GM12865 (cell line): ENCODE measurements at places on chromosomes 11 and 22.
A peak's percentile ranks its signal among the peaks of the same experiment; 100 is the strongest.

- no peak for DNase-seq
Observed at GRCh38 chr11:93267383-93267782, 63.2 kb upstream of the DEUP1 start.

DNA sequence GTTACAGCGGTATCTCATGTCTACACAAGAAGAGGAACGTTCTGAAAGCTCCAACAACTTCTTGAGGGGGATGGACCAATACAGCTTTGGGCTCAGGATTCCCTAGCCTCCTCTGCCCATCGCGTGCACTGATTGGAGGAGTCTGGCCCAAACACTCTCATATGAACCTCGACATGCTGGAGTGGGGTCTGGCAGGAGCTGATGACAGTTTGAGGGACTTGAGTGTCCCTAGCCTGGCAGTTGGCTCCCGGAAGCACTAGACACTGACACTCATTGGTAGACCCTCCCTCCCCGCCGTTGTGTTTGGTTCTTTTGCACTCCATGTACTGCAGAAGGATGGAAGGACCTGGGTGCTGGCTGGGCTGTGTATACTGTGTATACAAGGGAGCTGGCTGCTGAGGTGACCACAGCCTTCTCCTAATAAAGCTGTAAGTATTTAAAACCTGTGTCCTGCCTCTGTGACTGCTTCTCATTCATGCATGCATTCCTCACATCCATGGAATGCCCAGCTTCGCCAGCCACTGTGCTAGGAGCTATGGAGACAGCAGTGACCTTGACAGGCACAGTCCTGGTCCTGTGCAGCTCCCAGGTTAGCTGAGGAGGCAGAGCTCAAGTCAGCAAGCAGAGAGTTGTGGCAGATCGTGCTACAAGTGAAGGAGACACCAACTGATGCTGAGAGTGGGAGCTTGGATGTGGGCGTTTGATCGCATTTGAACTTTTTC lies 27.9 kb downstream of the ADAMTS15 start:
- DNase-seq: no peak

GRCh38 chr11:37929100-37929653 lies 1331.1 kb upstream of the RAG2 start:
- no peak for DNase-seq

DNA sequence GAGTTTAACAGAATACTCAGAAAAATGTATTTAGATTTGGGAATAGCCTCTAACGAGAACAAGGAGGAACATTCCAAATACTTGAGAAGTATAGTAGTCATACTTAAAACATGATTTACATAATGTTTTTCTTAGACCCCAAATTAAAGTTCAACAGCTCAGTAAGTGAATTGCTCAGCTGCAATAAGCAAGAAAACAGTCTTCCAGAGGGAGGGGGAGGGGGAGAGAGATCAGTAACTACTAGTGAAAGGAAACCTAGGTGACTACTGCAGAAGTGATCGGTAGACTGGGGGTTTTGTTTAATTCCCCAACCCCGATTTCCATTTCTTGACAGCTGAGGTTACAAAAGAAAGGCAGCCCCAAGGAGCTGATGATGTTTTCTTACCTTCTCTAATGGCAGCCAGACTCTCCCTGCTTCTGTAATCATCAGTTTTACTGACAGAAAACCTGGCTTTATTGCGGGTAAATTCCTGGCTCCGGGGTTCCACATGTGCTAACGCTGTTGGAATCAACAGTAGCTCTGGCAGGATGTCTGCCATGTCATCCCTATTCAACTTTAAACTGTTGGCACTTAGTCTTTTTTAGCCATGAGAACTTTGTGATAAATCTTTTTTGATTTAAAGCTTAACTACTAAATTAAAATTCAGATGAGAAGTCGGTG lies 82.4 kb upstream of the BIRC3 start:
- DNase-seq: no peak

GRCh38 chr22:21564411-21564810 lies 3.1 kb upstream of the UBE2L3 start:
- DNase-seq: no peak

GRCh38 chr11:130420478-130421198 lies 7.8 kb downstream of the ADAMTS8 start:
- no peak for DNase-seq

- no peak for DNase-seq
Observed at GRCh38 chr22:35587447-35587870, 29.7 kb downstream of the MB start.

GRCh38 chr11:120877746-120878365 lies 146.0 kb upstream of the TBCEL start:
- no peak for DNase-seq

GRCh38 chr11:60274416-60274815 lies 6.0 kb upstream of the MS4A4A start:
- no peak for DNase-seq

DNA sequence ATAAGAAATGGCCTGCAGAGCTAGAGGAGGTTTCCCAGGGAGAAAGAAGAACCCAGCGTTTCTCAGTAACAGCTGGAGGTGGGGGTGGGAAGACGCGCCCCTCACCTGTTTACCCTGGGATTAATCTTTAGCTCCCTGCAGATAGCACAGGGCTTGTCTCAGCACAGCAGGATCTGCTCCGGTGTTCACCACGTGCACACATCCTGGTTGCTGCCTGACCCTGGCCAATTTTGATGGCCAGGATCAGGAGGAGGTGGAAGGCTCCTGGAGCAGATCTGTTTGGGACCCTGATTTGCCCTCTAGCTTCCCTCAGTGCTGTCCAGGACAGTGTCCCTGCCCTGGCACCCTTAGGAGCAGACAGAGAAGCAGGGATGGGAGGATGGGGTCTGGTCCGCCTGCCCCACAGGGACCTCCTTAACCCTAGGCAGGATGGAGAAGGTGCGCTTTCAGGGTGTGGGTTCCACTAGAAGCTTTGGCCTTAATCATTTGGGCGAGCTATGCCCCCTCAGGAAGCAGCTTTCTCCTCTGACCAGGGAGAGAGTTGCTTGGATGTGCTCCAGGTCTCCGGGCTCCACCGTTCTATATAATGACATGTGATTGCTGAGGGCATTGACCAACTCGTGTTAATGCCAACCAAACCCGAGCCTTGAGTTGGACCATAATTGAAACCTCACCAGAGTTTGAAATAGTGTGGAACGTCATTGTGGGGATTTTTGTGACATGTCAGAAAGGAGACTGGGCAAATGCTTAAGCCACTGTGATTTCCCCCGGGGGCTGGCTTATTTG lies 19.3 kb downstream of the UPB1 start:
- DNase-seq: peak; percentile 76

DNA sequence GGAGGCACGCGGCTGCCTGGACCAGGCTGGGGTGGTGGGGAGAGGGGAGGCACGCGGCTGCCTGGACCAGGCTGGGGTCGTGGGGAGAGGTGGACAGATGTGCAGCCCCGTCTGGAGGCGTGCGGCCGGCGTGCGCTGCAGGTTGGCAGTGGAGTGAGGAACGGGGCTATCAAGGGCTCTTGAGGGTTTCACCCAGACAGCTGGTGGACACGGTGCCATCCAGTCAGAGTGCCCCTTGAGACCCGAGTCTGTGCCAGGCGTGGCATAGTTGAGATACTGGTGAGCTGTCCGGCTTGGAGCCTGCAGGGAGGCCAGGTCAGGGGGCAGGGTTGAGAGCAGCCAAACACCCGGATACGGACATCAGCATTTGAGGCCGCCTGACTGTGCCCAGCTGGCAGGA lies 1.5 kb upstream of the GRAMD4 start:
- DNase-seq: no peak

DNA sequence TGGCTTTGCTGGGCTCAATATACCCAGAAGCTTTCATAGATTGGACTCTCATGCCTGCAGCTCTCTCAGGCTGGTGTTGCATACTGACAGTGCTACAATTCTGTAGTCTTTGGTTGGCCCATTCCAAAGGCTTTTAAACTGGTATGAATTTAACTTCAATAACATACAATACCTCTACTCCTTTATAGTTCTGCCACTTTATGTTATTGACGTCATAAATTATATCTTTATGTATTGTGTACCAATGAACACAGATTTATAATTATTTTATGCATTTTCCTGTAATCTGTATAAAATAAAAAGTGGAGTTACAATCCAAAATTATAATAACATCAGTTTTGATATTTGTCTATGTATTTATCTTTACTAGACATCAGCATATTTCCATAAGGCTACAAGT lies 16.2 kb downstream of the PATE2 start:
- DNase-seq: no peak

DNA sequence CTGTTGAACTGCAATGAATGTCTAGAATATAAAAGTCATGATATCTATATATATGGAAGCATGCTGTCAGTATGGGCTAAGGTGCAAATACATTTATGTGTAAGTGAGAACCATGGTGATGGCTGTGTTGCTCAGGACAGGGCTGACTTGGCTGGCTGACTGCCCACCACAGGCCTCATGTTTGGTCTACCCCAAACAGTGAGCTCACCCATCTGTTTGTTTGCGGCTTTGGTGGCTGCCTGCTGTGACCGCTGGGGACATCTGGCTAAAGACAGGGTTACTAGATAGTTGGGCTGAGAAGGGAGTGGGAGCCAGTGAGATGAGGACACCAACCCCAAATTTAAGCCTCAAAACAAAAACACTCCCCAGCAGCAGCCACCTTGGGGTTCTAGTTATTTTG lies 6.3 kb downstream of the CD44 start:
- peak; percentile 95 for DNase-seq

DNA sequence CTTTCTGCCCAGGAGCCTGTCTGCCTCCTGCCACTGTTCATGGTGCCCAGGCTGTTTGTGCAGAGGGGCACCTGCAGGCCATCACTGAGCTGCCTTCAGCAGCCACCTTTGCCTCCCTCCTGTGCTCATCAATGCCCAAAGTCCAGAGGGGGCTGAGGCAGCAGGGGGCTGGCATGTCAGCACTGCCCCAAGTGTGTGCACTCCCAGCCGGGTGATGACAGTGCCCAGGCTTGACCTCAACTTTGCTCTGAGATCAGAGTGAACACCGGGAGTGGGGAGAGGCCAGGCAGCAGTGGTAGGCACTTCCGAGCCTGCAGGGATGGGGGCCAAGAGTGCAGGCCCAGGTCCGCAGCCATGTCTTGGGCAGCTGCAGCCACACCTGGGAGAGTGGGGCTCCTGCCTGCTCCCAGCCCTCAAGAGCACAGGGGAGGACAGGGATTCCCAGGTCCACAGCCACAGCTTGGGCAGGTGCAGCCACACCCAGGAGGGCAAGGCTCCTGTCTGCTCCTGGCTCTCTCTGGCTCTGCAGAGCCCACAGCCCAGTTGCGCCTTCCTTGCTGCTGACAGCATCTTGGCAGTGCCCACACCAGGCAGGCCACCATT lies 15.2 kb downstream of the SAA4 start:
- DNase-seq: no peak

GRCh38 chr11:113623114-113623513 lies 83.0 kb downstream of the TMPRSS5 start:
- DNase-seq: no peak

- DNase-seq: peak; percentile 81
Observed at GRCh38 chr11:64767344-64768299, 7.8 kb upstream of the PYGM start.

DNA sequence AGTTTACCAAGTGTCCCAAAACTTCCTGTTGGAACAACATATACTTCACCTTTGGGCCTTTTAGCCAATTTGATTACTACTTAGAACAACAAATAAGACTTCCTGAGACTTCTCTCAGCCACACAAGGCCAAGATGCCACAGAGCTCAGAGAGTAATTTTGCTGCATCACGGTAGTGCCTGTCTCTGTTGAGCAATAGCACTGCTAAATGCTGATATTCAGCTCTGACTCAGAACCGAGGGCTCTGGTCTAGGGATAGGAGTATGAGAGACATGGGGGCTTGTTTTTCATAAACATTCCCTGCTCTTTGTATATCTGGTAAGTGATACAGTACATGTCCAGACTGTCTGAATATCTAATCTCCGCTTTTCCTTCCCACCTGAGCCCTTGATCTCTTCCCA lies 260.4 kb upstream of the ARHGAP20 start:
- DNase-seq: no peak

DNA sequence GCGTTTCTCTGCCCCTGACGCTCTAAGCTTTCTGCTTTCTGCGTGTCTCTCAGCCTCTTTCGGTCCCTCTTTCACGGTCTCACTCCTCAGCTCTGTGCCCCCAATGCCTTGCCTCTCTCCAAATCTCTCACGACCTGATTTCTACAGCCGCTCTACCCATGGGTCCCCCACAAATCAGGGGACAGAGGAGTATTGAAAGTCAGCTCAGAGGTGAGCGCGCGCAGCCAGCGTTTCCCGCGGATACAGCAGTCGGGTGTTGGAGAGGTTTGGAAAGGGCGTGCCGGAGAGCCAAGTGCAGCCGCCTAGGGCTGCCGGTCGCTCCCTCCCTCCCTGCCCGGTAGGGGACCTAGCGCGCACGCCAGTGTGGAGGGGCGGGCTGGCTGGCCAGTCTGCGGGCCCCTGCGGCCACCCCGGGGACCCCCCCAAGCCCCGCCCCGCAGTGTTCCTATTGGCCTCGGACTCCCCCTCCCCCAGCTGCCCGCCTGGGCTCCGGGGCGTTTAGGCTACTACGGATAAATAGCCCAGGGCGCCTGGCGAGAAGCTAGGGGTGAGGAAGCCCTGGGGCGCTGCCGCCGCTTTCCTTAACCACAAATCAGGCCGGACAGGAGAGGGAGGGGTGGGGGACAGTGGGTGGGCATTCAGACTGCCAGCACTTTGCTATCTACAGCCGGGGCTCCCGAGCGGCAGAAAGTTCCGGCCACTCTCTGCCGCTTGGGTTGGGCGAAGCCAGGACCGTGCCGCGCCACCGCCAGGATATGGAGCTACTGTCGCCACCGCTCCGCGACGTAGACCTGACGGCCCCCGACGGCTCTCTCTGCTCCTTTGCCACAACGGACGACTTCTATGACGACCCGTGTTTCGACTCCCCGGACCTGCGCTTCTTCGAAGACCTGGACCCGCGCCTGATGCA lies at the start of gene MYOD1:
Gene MYOD1 (plus strand): TSS at position 544 of the 910 bp plus-strand sequence. CDS start 212 bp downstream, at position 756.
- DNase-seq: no peak

- DNase-seq: no peak
Observed at GRCh38 chr11:73942010-73942409, 8.8 kb upstream of the DNAJB13 start.

GRCh38 chr11:63556404-63557013 lies 6.7 kb downstream of the PLAAT2 start:
- no peak for DNase-seq

GRCh38 chr11:123760894-123761293 lies 6.6 kb upstream of the OR6X1 start:
- peak; percentile 56 for DNase-seq

- no peak for DNase-seq
Observed at GRCh38 chr11:76808996-76809395, 25.8 kb downstream of the TSKU start.

GRCh38 chr11:33884601-33885000 lies 7.3 kb downstream of the LMO2 start:
- DNase-seq: no peak

DNA sequence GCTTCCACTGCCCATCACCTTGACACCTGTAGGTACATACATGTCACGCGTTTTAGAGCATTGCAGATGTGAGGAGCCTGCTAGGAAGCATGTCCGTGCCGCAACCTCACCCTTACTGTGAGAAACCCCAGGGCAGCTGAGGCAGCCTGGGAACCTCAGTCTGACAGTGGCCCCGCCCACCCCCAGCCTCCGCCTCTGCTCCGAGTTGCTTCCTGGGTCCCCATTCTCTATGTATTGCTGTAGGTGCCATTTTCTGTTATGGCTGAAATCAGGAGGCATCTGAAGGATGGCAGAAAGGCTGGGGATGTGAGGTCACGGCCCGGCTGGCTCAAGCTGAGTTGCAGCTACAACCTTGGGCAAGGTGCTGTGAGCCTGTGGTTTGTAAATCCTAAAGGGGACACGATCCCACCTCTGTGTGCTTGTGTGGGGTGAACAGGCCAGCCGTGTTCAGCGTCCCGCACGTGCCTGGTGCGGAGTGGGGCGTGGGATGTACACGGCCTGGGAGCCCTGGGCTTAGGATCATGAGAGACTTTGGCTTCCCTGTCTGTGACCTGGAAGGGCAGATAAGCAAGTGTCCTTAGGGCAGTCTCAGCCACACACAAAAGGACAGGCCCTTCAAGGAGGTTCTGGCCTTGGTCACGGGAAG lies 102.7 kb downstream of the PHF21B start:
- DNase-seq: no peak
